ENCODE measurements at places on chromosomes 2 and 18.

- no peak for DNase-seq
Measured at GRCh38 chr2:21055451-21055850, 11.6 kb upstream of the APOB start.

DNA sequence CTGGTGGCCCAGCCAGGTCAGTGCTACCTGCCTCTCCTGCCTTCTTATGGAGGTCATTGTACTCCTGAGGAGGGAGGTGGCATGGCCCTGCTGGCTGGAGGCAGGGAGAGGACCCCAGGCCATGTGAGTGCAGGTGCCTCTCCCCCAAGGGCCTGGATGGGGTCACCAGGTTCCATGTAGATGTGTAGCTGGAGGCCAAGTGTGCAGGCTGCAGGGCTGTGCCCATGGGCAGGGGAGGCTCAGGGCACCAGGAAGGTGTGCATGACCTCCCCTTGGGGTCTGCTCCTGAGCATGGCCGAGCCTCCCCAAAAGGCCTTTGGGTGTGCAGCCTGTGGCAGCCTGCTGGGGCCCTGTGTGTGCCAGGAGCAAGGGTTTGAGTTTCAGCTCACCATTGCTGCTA is 128.1 kb upstream of the HDAC4 start:
- DNase-seq: no peak

DNA sequence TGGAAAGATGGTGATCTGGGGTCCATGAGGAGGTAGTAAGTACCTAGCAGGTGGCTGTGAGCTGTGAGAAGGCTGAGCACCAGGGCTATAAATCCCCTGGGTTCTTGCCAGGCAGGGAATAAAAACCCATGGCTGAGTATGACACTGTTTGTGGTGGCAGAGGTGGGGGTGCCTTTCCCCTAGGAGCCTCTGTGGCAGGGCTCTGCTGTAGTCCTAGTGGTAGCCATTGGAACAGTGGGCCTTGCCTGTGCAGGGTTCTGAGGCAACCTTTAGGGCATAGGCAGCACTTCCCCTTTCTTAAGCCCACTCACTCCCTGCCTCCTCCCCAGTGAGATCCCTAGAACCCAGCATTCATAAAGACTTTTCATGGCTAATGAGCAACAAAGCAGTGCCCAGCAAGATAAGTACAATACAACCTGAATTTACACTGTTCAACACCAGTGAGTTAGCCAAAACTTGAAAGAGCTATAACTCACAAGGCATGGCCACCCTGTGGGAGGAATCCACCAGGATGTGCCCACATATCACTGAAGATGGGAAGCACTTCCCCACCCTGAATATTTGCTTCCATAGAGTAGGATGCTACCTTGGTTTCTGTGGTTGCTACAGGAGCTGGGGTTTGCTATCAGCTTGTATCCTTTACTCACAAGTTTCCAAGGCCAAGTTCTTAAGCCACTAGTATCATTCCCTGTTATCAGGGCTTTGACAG is 100.9 kb upstream of the NEUROD1 start:
- no peak for DNase-seq

- DNase-seq: no peak
Measured at GRCh38 chr2:209091056-209091455, 332.8 kb upstream of the MAP2 start.

DNA sequence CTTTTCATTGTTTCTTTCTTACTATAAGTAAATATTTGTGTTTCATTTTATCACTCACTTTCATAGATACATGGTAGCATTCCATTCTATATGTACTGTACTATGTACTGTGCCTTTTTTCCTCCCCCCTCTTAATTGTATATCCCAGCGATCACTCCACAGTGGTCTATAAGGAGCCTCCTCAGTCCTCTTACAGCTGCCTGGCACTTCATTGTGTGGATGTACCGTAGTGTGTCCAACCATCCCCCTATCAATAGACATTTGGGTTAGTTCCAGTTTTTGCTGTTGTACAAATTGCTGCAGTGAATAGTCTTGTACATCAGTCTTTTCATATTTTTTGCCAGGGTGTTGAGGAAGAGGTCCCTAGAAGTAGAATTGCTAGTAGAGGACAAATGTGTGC is 21.4 kb upstream of the DRC1 start:
- no peak for DNase-seq

GRCh38 chr2:196130039-196130825 is 41.1 kb downstream of the STK17B start:
- DNase-seq: no peak

DNA sequence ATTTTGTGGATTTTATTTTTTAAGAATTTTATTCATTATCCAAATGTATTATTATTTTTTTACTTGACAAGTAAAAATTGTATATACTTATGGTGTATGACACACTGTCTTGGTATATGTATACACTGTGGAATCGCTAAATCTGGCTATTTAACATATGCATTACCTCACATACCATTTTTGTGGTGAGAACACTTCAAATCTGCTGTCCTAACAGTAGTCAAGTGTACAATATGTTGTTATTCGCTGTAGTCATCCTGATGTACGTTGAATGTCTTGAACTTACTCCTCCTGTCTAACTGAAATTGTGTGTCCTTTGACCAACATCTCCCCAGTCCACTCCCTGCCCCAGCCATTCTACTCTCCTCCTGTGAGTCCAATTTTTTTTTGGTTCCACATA is 153.2 kb upstream of the PTPRM start:
- DNase-seq: no peak

DNA sequence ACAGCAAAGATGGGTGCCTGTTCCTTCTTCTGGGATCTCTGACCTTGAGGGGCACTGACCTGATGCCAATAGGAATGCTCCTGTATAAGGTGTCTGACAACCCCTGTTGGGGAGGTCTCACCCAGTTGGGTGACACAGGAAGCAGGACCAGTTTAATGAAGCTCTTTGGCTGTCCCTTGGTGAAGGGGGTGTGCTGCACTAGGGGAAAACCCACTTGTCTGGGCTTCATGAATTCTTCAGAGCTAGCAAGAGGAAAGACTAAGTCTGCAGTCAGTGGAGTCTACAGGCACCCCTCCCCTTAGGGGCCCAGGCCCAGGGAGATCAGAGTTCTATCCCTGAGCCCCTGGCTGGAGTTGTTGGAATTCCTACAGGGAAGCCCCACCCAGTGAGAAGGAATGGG is 550.8 kb upstream of the CHAC2 start:
- no peak for DNase-seq
